Thyroid gland (tissue), 4 donors: ENCODE measurements at places on chromosomes 5 and 9.

DNA sequence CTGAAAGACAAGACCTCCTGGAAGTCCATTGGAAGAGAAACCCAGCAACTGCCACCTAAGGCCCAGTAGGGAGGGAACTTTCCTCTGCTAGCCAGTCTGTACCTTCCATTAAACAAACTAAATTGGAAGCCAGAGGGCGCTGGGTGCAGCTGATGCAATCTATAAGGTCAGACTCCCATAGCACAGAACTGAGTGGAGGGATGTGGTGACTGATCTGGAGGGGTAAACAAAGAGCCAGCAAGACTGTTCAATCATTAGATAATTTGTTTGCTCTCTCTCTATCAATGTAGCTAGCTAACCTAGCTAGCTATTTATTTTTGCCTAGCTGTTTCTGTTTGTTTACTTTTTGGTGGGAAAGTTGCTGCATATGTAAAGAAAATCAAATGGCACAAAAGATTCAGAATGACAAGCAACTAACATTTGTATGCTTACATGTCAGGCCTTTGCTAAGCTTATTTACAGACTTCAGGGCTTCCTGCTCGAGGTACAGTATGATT, 291.8 kb upstream of the DAB2 start:
- no peak for DNase-seq

DNA sequence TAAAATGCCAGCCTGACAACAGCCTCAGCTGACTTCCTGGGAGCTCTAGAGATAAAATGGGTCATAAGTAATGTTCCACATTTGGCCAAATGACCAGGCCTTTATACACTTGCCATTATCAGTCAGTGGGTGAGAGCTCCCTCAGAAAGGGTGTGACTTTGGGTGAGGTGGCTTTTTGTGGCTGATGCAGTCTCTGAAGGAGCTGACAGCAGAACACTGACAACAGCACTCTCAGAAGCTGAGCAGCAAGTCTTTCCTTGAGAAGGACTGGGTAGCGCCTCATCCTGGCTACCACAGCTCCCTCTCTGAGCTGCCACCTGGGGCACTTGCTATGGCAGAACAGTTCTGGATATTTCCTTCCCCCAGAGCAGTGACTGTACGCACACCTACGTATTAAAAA, 22.0 kb upstream of the GNAQ start:
- DNase-seq, result no peak

DNA sequence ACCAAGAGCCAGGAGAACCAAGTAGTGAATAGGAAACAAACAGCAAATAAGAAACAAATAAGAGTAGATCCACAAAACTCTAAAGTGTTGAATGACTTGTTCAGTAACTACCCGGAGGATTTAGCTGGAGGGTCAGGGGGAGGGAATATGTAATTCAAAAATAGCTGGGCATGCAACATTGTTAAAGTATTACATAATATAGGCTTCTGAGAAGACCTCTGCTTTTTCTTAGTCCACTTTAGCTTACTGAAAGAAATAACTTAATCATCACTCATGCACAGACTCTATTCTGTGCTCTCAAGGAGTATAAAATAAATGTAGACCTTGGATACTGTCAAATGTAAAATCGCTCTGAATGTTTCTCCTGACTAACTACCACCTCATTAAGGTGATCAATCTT, 183.2 kb upstream of the POU5F2 start:
- no peak for DNase-seq

- peak; percentile 5 for DNase-seq
Observed at GRCh38 chr9:27645161-27645840, 72.0 kb upstream of the C9orf72 start.

- no peak for DNase-seq
Observed at GRCh38 chr9:89495824-89496560, 1.9 kb downstream of the SEMA4D start.

DNA sequence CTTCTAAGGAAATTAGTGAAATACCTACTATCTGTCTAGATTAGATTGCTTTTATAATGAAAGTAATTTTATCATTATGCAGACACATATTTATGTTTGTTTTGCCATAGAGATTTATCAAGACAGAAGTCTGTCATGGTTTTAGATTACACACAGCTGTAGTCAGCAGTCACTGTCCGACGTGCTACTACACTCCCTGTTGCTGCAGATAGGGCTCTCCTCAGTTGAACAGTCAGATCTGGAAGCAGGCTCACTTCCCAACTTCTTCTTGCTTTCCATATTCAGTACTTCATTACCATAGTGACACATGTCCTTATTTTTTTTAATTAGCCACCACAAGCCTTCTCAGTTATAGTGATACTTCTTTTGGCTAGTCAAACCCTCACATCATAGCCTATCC, 329.9 kb upstream of the ITGA1 start:
- no peak for DNase-seq

GRCh38 chr5:90590-91547, 1.1 kb upstream of the PLEKHG4B start:
- peak; percentile 69 for DNase-seq
